Nephron progenitor cell (in vitro differentiated cells): ENCODE measurements at places on chromosomes 7 and 10.

DNA sequence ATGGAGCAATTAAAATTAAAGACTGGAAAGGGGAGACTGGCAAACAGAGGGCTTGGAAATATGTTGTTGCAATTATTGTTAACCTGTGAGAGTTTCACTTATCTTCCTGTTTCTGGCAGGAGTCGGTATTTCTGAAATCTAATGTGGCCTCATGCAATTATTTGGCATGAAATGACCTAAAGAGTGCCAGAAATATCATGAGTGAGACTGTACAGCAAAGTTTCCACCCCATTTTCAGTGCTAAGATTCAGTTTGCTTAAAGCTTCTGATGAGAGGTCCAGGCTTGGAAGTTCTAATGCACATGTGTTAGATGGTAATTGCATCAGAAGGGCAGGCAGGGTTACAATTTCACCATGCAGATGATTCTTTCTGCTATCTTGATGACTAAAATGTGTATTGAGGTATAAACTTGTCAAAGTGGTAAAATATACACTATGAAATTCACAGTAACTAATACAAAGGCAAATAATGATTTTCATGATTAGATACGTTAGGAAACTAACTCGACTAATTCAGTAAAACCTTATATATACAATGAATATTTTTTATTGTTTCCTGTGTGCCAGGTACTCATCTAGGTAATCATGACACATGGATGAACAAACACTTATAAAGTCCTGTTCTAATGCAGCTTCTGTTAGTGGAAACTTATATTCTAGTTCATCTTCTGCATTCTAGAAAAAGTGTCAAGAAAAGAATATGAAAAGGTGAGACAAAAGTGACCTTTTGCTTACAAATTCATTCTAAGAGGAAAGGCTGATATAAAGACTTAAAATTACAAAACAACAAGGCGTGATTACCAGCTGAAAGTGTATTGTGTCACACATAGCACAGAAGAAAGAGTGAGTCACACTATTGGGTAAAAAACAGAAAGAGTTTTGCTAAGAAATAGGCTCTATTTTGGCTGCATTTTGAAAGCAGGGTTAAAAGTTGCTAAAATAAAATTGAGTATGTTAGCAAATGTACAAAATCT lies 533.4 kb upstream of the SEMA3D start:
- DNase-seq = no peak

DNA sequence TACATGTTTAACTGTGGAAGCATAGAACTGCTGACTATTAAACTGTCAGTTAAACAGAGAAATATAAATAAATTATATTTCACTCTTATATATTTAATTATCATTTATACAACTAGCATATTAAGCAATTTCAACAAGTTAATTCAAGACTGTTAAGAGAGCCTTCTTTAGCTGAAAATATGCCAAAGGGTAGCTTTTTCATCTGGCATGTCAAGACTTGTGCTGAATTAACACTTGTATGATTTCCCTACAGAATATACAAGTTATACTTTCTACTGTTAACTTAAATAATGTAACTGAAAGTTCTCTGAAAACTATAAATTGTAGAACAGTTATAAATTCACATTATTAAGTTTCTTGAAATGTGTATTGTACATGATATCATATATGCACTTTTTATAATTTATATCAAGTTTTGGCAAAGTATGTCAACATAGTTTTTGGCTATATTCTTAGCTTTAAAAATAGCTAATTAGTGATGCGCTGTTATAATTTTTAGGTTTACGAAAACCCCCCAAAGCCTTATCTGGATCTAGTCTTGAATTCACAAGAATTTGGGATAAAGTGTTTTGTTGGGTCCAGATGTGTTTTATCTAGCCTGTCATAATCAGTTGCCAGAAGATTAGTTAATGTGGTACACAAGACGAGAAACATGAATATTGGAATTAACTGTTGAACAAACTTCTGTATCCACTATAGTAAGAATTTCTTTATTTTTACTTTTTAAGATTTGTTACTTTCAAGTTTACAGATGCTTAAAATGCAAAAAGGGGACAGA lies 231.1 kb upstream of the FOXP2 start:
- no peak for DNase-seq

DNA sequence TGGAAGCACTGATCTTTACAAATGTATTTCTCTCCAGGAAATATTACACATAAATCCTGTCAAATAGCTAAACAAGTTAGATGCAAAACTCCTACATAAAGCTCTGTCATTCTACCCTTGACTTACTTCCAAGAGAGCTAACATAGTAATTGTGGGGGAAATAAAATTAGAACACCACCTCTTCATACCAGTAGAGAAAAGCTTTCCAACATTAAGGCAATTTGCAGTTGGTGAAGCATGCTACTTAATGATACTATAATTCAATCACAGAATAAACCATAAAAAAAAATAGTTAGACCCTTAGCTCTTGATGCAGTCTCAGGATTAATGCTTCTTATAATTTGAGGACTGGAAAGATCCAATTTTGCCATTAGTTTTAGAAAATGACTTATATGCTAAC lies 35.2 kb downstream of the SEMA3A start:
- no peak for DNase-seq

GRCh38 chr10:103666087-103666761 lies 172.7 kb downstream of the NEURL1 start:
- no peak for DNase-seq

DNA sequence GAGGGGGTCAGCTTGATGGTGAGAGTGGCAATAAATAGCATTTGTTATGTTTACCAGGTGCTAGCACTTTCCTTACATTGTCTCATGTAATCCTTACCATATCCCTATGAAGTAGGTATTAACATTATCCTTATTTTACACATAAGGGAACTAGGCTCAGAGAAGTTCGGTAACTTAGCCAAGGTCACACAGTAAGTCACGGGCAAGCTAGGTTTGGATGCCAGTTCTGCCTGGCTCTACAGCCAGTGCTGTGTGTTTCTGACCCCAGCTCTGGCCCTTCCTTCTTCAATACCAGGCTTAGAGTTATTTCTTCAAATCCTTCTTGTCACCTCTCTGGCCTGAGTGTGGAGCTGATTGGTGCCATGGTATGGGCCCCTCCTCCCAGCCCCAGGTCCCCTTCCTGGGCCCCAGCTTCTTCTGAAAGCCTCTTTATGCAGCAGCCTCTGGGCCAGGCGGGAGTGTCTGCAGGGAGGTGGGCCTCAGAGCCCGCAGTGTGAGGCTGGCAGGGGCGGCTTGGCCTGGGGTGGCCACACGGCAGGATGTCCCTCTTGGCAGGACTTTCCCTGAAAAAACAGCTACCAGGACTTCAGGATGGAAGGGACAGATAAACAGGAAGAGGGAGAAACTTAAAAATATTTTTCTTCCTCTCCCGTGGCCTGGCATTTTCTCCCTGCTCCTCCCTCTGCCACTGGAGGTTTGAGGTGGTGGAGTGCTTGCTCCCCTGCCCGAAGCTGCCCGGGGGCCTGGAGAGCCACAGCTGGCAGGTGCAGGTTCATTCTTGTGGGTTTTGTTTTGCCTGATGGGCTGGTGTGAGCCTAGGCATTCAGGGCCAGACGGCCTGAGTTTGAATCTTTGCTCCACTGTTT lies 20.6 kb downstream of the PALD1 start:
- no peak for DNase-seq
